ENCODE measurements at places on chromosomes 4 and X. TPM values are rescaled to one million over a fixed set of nuclear protein-coding genes. Genes with fewer than 3 reads are reported as not detected.

MAGEB10 gene
- total RNA-seq, result not detected

PLAC8 gene
- 1.9 TPM for total RNA-seq

SASH3 gene
- not detected for total RNA-seq

IGSF1 gene
- 19.5 TPM for total RNA-seq

CETN2 gene
- 20.4 TPM for total RNA-seq

- H3K4me3 ChIP-seq, result no peak overlapping the region
- no peaks in the 10 kb centered on the region for H3K27me3 ChIP-seq
- no peak overlapping the region for H3K27ac ChIP-seq
- 0 out of 2 replicates have a peak, but pooled peaks cover 2% of the 10 kb centered on the region for H3K36me3 ChIP-seq
- no peaks in the 10 kb centered on the region for H3K4me1 ChIP-seq
Measured at GRCh38 chr4:54473077-54473545, 184.6 kb upstream of the KIT start.

DNA sequence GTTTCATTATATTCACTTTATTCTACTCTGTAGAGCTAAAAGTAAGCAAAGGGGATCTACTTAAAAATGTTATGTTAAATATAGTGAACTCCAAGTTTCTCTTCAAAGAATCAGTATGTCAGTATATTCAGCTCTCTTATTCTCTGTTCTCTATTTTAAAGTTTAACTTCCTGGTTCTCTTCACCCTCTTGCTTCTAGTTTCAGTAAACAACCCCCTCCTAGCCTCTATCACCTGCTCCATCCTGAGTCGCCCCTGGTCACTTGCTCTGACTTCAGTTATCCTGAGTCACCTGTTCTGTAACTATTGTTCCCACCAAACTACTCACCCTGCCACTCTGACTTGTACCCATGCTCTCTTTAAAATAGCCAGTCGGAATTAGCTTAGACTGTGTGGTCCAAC is 180.9 kb upstream of the AADAT start:
- no peak overlapping the region for H3K27ac ChIP-seq
- no peak for DNase-seq
- H3K4me1 ChIP-seq, result no peaks in the 10 kb centered on the region
- no peaks in the 10 kb centered on the region for H3K27me3 ChIP-seq

DNA sequence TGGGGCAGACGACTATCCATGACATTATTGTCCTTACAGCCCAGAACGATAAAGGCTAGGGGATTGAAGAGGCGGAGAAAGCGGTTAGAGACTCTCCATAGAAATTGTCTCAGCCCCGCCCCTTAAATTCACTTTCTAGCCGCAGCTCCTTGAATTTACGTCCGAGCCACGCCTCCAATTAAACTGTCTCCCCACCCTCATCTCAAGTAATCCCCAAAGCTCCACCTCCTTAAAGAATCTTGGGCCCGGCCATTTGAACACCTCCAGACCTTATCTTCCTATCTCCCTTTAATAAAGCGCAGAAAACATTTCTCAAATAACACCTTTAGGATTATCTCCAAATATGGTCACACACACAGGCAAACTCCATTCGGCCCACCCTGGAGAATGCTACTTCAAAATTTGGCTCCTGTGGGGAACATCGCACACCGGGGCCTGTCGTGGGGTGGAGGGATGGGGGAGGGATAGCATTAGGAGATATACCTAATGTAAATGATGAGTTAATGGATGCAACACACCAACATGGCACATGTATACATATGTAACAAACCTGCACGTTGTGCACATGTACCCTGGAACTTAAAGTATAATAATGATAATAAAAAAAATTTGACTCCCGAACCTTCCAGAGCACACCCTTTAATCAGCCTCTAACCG is 7.2 kb upstream of the MAGIX start:
- peak overlapping the region; percentile 53 for H3K4me3 ChIP-seq
- no peaks in the 10 kb centered on the region for H3K4me1 ChIP-seq
- peak; percentile 92 for DNase-seq
- H3K36me3 ChIP-seq, result no peaks in the 10 kb centered on the region
- 0 out of 2 replicates have a peak overlapping the region, but pooled peaks have one; percentile 70 for H3K27ac ChIP-seq

DNA sequence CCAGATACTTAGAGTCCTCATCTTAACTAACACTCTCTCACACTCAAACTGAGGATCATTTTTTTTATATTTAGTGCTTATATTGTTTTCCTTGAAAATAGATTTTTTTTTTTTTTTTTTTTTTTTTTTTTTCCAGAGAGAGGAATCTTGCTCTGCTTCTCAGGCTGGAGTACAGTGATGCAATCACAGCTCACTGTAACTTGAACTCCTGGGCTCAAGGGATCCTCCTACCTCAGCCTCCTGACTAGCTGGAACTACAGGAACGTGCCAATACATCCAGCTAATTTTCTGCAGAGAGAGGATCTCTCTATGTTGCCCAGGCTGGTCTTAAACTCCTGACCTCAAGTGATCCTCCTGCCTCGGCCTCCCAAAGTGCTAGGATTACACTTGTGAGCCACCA is 650.3 kb upstream of the ATOH1 start:
- DNase-seq, result no peak
- no peaks in the 10 kb centered on the region for H3K4me1 ChIP-seq
- no peak overlapping the region for H3K4me3 ChIP-seq
- H3K27me3 ChIP-seq, result no peaks in the 10 kb centered on the region

- no peak for DNase-seq
- H3K4me1 ChIP-seq, result no peaks in the 10 kb centered on the region
- no peaks in the 10 kb centered on the region for H3K27me3 ChIP-seq
- H3K4me3 ChIP-seq, result no peak overlapping the region
- no peak overlapping the region for H3K27ac ChIP-seq
- no peaks in the 10 kb centered on the region for H3K36me3 ChIP-seq
Measured at GRCh38 chrX:11462136-11462535, 168.9 kb downstream of the AMELX start.

GRCh38 chr4:90979556-90979955 is 852.4 kb downstream of the CCSER1 start:
- no peak overlapping the region for H3K4me3 ChIP-seq
- no peak overlapping the region for H3K27ac ChIP-seq
- no peaks in the 10 kb centered on the region for H3K36me3 ChIP-seq
- H3K27me3 ChIP-seq, result no peaks in the 10 kb centered on the region
- DNase-seq, result no peak
